ENCODE measurements at places on chromosomes 5 and 9.
A peak's percentile ranks its signal among the peaks of the same experiment; 100 is the strongest.

GRCh38 chr5:131944702-131945550 lies 537 bp downstream of the MEIKIN start:
- no peak for DNase-seq

GRCh38 chr5:115379622-115380344 lies 83.3 kb upstream of the CCDC112 start:
- no peak for DNase-seq

GRCh38 chr5:94347130-94347529 lies 271.3 kb downstream of the KIAA0825 start:
- DNase-seq: no peak

- peak; percentile 74 for DNase-seq
Observed at GRCh38 chr5:4058899-4059298, 463.3 kb downstream of the IRX1 start.

DNA sequence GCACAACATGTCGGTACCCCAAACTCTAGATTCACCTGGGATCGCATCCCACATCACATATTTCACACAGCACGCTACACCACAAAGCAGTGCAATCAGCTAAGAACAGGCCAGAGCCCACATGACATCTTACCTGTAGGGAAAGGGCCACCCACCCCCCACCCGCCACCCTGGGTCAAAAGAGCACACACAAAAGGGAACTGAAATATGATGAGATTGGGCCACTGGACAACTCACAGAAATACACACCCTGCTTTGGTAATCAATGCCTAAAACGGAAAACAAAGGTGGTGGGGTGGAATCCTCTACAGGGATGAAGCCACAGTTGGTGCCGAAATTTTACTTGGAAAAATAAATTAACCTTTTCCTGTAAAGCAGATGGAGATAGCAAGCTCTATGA lies 13.1 kb downstream of the RETREG1 start:
- no peak for DNase-seq

GRCh38 chr5:168802337-168802736 lies 223.2 kb upstream of the PANK3 start:
- DNase-seq: no peak
